ENCODE measurements at places on chromosomes 11 and 22.
A peak's percentile ranks its signal among the peaks of the same experiment; 100 is the strongest.

DNA sequence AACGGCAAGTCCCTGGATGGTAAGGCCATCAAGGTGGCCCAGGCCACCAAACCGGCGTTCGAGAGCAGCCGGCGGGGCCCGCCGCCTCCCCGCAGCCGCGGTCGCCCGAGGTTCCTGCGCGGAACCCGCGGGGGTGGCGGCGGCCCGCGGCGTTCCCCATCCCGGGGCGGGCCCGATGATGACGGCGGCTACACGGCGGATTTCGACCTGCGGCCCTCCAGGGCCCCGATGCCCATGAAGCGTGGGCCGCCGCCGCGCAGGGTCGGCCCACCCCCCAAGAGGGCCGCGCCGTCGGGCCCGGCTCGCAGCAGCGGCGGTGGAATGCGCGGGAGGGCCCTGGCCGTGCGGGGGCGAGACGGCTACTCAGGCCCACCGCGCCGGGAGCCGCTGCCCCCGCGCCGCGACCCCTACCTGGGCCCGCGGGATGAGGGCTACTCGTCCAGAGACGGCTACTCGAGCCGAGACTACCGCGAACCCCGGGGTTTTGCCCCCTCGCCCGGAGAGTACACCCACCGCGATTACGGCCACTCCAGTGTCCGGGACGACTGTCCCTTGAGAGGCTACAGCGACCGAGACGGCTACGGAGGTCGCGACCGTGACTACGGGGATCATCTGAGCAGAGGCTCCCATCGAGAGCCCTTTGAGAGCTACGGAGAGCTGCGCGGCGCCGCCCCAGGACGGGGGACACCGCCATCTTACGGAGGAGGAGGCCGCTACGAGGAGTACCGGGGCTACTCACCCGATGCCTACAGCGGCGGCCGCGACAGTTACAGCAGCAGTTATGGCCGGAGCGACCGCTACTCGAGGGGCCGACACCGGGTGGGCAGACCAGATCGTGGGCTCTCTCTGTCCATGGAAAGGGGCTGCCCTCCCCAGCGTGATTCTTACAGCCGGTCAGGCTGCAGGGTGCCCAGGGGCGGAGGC is 792 bp downstream of the RBMXL2 start:
- peaks cover 10% of the 10 kb centered on the region for H3K27me3 ChIP-seq
- no peaks in the 10 kb centered on the region for H3K4me1 ChIP-seq
- H3K27ac ChIP-seq, result no peak overlapping the region
- DNase-seq, result no peak
- H3K36me3 ChIP-seq, result no peaks in the 10 kb centered on the region

DNA sequence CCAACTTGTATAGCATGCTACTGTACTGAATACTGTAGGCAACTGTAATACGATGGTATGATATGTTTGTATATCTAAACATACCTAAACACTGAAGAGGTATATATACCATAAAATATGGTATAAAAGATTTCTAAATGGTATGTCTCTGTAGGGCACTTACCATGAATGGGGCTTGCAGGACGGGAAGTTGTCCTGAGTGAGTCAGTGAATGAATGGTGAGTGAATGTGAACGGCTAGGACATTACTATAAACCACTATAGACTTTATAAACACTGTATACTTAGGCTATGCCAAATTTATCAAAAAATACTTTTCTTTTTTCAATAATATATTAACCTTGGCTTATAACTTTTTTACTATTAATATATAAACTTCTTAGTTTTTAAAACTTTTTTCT is 66.8 kb downstream of the ZC3H12C start:
- no peak overlapping the region for H3K4me3 ChIP-seq
- H3K27me3 ChIP-seq, result no peaks in the 10 kb centered on the region
- H3K4me1 ChIP-seq, result peaks cover 4% of the 10 kb centered on the region
- no peak overlapping the region for H3K27ac ChIP-seq

GRCh38 chr22:43109921-43110443 is 568 bp upstream of the BIK start:
- no peak overlapping the region for H3K27ac ChIP-seq
- no peaks in the 10 kb centered on the region for H3K36me3 ChIP-seq
- no peaks in the 10 kb centered on the region for H3K27me3 ChIP-seq

GRCh38 chr11:29006668-29007067 is 898.5 kb downstream of the METTL15 start:
- no peak overlapping the region for H3K27ac ChIP-seq
- H3K4me1 ChIP-seq, result no peaks in the 10 kb centered on the region
- H3K4me3 ChIP-seq, result no peak overlapping the region
- DNase-seq, result no peak

GRCh38 chr22:50141891-50142363 is 28.6 kb upstream of the PANX2 start:
- H3K27me3 ChIP-seq, result no peaks in the 10 kb centered on the region
- H3K27ac ChIP-seq, result no peak overlapping the region
- H3K4me1 ChIP-seq, result no peaks in the 10 kb centered on the region
- H3K4me3 ChIP-seq, result no peak overlapping the region

GRCh38 chr11:74611369-74611861 is 19.0 kb downstream of the POLD3 start:
- no peak overlapping the region for H3K27ac ChIP-seq
- DNase-seq, result no peak
- H3K27me3 ChIP-seq, result no peaks in the 10 kb centered on the region
- no peaks in the 10 kb centered on the region for H3K36me3 ChIP-seq
- H3K4me3 ChIP-seq, result no peak overlapping the region

GRCh38 chr11:12109591-12110196 is 696 bp upstream of the MICAL2 start:
- H3K4me1 ChIP-seq, result peaks cover 4% of the 10 kb centered on the region
- H3K4me3 ChIP-seq, result no peak overlapping the region
- no peaks in the 10 kb centered on the region for H3K36me3 ChIP-seq
- DNase-seq, result no peak

DNA sequence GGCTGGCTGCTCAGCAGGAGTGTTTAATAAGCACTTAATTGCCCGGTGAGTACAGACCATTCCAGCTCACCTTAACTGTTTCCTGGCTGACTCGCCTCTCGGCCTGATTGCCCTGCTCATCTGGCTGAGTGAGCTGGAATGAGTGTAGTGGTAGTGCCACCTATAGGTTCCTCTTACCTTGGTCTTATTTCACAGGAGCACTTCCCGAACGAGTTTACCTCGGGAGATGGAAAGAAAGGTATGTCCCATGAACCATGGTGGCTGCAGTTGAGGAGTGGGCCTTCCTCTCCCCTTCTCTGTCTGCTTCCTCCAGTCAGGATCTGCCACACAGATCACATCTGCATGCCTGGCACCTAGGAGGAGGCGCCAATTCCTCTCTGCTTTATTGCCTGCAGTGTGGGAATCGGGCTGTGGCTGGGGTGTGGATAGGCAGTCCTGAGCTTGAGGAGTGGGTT is 26.7 kb downstream of the UPB1 start:
- no peak for DNase-seq
- no peaks in the 10 kb centered on the region for H3K27me3 ChIP-seq
- no peak overlapping the region for H3K27ac ChIP-seq
- H3K4me3 ChIP-seq, result no peak overlapping the region
- H3K36me3 ChIP-seq, result no peaks in the 10 kb centered on the region
- H3K4me1 ChIP-seq, result peaks cover 6% of the 10 kb centered on the region

DNA sequence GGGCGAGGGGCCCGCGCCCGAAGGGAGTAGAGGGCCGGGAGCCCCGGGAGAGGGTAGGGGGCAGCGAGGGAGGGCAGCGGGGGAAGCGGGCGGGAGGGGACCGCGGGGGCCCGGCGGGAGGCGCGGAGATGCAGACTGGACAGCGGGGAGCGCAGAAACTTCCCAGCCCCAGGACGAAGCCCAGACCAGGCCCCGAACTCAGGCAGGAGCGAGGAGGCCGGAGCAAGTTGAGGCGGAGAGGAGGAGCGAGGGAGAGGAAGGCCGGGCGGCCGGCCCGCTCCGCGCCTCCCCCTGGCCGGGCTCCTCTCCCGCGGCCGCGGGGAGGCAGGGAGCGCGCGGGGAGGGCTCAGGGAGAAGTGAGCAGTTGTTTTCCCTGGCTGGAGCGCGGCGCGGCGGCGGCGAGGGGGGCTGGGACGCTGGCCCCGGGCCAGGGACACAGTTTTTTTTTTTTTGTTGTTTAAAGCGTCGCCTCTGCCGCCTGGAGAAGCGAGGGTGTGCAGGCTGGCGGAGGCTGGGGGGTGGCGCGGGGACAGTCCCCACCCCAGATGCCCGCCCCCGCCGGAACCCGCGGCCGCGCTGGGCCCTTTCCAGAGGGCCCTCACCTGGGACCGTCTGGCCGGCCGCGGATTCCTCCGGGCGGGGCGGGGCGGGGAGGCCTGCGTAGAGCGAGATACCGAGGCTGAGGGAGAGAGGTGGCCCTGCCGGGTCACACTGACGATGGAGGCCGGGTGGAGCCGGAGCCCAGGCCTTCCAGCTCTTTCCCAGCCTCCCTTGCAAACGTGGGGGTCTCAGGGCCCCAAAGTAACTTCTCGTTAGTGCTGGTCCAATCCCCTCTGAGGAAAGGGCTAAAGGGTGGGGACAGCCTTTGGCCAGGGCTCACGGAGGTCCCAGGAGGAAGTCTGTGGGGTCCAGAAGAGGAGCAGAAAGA is at the start of gene LTBP3:
LTBP3 (minus strand) TSS at position 358 of the 928 bp plus-strand sequence. CDS start 400 bp downstream, outside the sequence.
- H3K4me1 ChIP-seq, result peaks cover 61% of the 10 kb centered on the region
- H3K36me3 ChIP-seq, result peaks cover 7% of the 10 kb centered on the region
- DNase-seq, result peak; percentile 82
- H3K4me3 ChIP-seq, result peak within 1 kb of the TSS; percentile 44

DNA sequence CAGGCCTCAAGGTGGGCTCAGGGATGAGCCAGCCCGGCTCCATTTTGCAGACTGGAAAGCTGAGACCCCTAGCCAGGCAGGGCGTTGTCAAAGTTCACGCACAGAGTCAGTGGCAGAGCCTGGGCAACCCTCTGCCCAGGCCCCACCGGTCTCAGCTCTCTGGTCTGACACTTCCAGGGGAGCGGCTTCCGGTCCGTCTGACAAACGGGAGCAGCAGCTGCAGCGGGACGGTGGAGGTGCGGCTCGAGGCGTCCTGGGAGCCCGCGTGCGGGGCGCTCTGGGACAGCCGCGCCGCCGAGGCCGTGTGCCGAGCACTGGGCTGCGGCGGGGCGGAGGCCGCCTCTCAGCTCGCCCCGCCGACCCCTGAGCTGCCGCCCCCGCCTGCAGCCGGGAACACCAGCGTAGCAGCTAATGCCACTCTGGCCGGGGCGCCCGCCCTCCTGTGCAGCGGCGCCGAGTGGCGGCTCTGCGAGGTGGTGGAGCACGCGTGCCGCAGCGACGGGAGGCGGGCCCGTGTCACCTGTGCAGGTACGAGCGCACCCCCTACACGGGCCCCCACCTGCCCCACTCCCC is 36.0 kb downstream of the CD6 start:
- H3K36me3 ChIP-seq, result no peaks in the 10 kb centered on the region
- H3K4me3 ChIP-seq, result peak overlapping the region; percentile 47
- H3K27ac ChIP-seq, result no peak overlapping the region
- H3K4me1 ChIP-seq, result peaks cover 7% of the 10 kb centered on the region
- peaks cover 20% of the 10 kb centered on the region for H3K27me3 ChIP-seq

DNA sequence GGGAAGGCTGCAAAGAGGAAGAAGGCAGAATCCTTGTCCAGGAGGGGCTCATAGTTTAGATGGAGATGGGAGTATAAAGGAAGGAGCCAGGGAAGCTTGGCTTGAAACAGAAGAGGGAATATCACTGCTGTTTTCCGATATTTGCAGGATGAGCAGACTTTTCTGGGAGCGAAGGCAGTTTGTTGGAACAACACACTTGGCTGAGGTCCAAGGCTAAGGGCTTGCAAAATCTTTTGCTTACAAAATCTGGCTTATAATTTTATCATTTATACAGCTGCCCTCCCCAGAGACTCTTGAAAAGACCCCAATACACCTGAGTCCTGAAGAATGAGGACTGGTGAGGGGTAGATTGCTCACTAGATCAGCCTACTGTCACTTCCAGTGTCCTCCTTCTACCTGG is 174.8 kb downstream of the NELL1 start:
- H3K27me3 ChIP-seq, result no peaks in the 10 kb centered on the region
- no peak for DNase-seq
- no peak overlapping the region for H3K27ac ChIP-seq
- H3K4me1 ChIP-seq, result no peaks in the 10 kb centered on the region

DNA sequence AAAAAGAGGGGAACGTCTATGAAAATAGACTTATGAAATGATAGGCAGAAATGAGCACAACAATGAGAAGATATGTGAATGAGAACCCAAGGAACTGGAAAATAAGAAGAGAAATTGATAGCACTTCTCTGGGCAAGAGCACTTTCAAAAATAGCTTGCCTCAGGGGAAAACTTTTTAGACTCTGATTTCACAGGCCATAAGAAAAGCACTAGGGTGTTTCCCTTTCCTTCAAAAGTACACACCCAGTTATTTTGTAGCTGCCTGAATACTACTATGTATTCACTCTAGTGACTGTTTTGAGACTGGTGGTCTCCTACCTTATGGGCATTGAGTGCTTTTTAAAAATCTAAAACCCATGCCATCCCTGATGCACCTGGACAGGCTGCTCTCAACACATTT is 172.3 kb upstream of the SOX6 start:
- DNase-seq, result no peak
- H3K36me3 ChIP-seq, result no peaks in the 10 kb centered on the region
- no peaks in the 10 kb centered on the region for H3K4me1 ChIP-seq
- no peak overlapping the region for H3K27ac ChIP-seq

GRCh38 chr11:66958956-66959274 is 732 bp upstream of the PC start:
- no peak overlapping the region for H3K4me3 ChIP-seq
- no peak for DNase-seq
- no peaks in the 10 kb centered on the region for H3K27me3 ChIP-seq
- H3K36me3 ChIP-seq, result no peaks in the 10 kb centered on the region
- H3K4me1 ChIP-seq, result peaks cover 15% of the 10 kb centered on the region

- H3K27me3 ChIP-seq, result no peaks in the 10 kb centered on the region
- peaks cover 10% of the 10 kb centered on the region for H3K4me1 ChIP-seq
- H3K27ac ChIP-seq, result no peak overlapping the region
- H3K4me3 ChIP-seq, result no peak overlapping the region
- H3K36me3 ChIP-seq, result no peaks in the 10 kb centered on the region
- no peak for DNase-seq
These were observed 373.2 kb downstream of the DDX10 start for GRCh38 chr11:109037856-109038780.

DNA sequence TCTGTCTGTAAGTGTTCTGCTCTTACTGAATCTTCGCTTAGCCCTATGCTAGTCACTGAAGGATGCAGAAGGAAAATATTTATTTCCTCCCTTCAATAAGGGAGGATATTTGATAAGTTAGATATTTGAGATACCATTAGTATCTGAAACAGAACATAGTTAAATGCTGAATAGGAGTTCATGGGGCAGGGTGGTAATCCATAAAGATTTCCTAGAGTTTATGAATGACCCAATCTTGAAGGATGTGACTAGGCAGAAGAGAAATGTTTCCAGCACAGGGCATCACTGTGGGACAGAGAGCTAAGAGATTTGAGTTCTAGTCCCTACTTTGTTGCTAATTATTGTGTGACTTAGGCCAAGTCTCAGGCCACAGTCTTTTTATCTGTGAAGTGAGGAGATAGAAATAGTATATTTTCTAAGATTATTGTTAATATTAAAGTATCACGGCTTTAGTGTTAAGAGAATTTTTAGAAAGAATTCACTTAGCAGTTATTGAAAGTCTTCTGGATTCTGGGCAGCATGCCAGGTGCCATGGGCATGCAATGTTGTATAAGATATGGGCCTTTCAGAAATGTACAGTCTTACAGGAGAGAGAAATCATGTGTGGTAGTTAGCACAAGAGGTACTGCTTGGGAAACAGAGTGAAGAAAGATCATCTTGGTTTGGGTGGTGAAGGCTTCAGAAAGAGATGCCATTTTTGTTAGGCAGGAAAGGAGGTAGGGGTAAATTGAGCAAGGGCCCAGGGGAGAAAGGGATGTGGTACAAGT is 24.0 kb downstream of the SWAP70 start:
- H3K27me3 ChIP-seq, result no peaks in the 10 kb centered on the region
- no peaks in the 10 kb centered on the region for H3K36me3 ChIP-seq
- DNase-seq, result peak; percentile 24
- H3K27ac ChIP-seq, result peak overlapping the region; percentile 69
- no peak overlapping the region for H3K4me3 ChIP-seq
